Articular chondrocyte of knee joint (primary cell): ENCODE measurements at places on chromosomes 16 and 17. TPM values are rescaled to one million over a fixed set of nuclear protein-coding genes. Genes with fewer than 3 reads are reported as not detected.

The CD300A gene
- total RNA-seq = not detected in 2 replicates

The FOXO3B gene
- 6.1 and 6.6 TPM in 2 replicates for total RNA-seq

The EVI2A gene
- 31.1 and 42.2 TPM in 2 replicates for total RNA-seq

The SERPINF2 gene
- 0.11 and 0.13 TPM in 2 replicates for total RNA-seq

The BCAS3 gene
- 33.5 and 36.8 TPM in 2 replicates for total RNA-seq
